Central memory CD8-positive, alpha-beta T cell (primary cell): ENCODE measurements at places on chromosomes 4 and X.

DNA sequence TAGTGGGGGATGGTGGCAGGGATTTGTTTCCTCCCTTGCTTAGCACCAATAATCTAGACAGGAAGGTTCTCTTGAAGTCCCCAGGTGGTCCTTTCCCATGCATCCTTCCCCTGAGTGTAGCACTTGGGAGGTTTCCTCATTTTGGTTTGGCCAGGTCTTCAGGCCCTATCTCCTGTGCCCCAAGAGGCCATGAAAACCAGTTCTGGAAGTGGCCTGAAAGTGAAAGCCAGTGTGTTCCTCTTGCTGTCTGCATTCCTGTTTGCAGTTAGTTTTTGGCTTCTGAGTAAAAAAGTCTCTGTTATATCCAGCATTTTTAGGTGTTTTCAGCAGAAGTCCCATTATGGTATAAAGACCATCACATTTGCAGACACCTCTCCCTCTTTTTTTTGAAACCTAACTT lies 59.5 kb downstream of the MTM1 start:
- DNase-seq = no peak

DNA sequence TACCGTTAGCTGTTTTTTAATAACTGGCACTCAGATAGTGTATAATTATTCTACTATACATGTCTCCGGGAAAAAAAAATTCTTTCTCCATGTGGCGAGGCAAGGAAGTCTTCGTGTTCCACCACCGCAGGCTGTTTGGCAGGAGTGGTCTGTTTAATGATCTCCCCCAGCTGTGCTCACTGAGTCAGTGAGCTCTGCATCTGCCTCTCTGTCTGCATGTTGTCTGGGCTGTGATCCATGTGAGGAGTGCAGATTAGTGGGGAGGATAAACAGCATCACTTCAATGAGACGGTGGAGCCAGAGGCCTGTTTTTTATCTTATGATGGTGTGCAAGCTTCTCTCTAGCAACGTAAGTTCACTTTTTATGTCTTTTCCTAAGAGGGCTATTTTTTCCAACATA lies 69.8 kb downstream of the RPS3A start:
- no peak for DNase-seq

DNA sequence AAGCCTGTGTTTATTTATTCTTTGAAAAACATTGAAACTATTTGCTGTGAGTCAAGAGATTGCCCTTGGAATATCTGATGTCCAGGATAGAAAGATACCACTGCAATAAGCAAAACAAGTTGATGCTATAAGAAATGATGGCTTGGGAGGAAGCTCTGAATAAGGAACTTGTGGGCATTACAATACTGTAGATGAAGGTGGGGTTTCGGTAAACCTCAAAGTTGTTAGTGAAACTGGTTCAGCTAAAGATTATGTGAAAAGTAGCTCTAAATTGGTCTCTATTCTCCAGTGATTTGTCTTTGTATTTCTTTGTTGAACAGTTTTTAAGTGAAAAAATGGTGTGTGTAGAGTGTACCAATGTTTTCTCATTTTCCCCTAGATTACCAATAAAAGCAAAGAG lies 128.7 kb downstream of the AKAP4 start:
- no peak for DNase-seq

DNA sequence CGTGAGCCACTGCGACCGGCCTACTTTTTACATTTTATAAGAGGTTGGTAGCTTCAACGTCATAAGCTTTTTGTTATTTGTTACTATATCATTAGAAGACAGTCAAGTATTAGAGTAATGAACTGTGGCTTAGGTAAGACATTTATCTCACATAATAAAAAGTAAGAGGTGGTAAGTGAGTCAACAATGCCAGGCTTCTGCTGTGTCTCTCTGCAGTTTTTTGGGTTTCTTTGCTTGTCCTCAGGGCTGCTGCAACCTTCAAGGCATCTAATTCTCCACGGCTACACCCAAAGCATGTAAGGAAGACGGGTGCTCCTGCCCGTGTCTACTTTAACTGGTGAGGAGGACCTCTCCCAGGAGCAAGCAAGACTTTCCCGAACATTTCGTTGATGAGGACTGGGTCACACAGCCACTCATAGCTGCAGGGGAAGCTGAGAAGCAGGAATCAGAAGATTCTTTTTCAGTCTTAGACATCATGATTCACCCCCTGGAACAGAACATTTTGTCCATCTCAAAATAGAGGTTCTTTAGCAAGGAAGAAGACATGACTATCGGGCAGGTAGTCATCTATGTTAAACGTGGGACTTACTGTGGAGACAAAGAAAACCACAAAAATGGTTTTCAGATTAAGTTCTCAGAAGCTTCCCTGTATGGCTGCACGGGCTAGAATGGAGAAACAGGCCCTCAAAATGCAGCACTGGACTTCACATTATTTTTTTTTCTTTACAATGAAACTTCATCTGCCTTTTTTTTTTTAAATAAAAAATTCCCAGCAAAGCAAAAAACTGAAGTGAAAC lies 13.0 kb upstream of the RHOH start:
- no peak for DNase-seq
